ENCODE measurements at places on chromosomes 4 and X. TPM values are rescaled to one million over a fixed set of nuclear protein-coding genes. Genes with fewer than 3 reads are reported as not detected.

The FAM114A1 gene
- total RNA-seq = 0.38 TPM

The CCNB3 gene
- 0.46 TPM for total RNA-seq

The MAGEE2 gene
- total RNA-seq = not detected

The KLB gene
- total RNA-seq = not detected

The RADX gene
- 10.1 TPM for total RNA-seq

The ART3 gene
- 0.60 TPM for total RNA-seq

DNA sequence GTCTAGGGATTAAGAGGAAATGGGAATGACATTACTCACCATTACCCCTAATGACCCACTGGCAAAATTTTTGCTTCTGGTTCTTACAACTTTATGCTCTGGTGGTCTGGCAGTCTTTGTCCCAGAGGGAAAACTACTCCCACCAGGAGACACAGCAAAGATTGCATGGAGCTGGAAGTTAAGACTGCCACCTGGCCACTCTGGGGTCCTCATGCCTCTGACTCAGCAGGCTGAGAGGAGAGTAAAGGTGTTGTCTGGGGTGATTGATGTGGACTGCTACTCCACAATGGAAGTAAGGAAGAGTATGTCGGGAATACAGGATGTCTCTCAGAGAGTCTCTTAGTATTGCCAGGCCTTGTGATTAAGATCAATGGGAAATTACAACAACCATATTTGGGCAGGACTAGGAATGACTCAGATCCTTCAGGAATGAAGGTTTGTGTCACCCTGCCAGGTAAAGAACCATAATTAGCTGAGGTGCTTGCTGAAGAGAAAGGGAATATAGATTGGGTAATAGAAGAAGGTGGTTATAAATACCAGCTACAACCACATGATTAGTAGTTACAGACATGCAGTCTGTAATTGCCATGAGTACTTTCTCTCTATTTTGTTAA lies 215.5 kb downstream of the GPAT3 start:
- H3K4me1 ChIP-seq = no peaks in the 10 kb centered on the region
- no peak overlapping the region for H3K4me3 ChIP-seq
- no peaks in the 10 kb centered on the region for H3K36me3 ChIP-seq
- no peak for DNase-seq

- no peak overlapping the region for H3K4me3 ChIP-seq
- H3K36me3 ChIP-seq = peaks cover 7% of the 10 kb centered on the region
- H3K4me1 ChIP-seq = no peaks in the 10 kb centered on the region
- no peak overlapping the region for H3K27ac ChIP-seq
- DNase-seq = no peak
- no peaks in the 10 kb centered on the region for H3K27me3 ChIP-seq
These were observed 194.3 kb upstream of the PGRMC2 start for GRCh38 chr4:128481752-128482480.

- H3K36me3 ChIP-seq = no peaks in the 10 kb centered on the region
- H3K27me3 ChIP-seq = no peaks in the 10 kb centered on the region
- no peaks in the 10 kb centered on the region for H3K4me1 ChIP-seq
- DNase-seq = no peak
- H3K27ac ChIP-seq = no peak overlapping the region
These were observed 100.5 kb downstream of the NAA11 start for GRCh38 chr4:79225360-79225759.

- no peak overlapping the region for H3K27ac ChIP-seq
- H3K4me3 ChIP-seq = no peak overlapping the region
- H3K27me3 ChIP-seq = no peaks in the 10 kb centered on the region
These were observed 102.8 kb downstream of the INPP4B start for GRCh38 chr4:142743121-142743825.

GRCh38 chr4:82861529-82861928 lies 29.4 kb downstream of the SEC31A start:
- DNase-seq = no peak
- H3K4me3 ChIP-seq = no peak overlapping the region
- H3K27me3 ChIP-seq = no peaks in the 10 kb centered on the region
- H3K36me3 ChIP-seq = peaks cover 22% of the 10 kb centered on the region
- no peak overlapping the region for H3K27ac ChIP-seq
- peaks cover 19% of the 10 kb centered on the region for H3K4me1 ChIP-seq

- H3K27me3 ChIP-seq = peaks cover 20% of the 10 kb centered on the region
- no peaks in the 10 kb centered on the region for H3K4me1 ChIP-seq
- H3K27ac ChIP-seq = no peak overlapping the region
- DNase-seq = no peak
- H3K36me3 ChIP-seq = no peaks in the 10 kb centered on the region
These were observed 4.5 kb downstream of the DOK7 start for GRCh38 chr4:3467601-3468031.

DNA sequence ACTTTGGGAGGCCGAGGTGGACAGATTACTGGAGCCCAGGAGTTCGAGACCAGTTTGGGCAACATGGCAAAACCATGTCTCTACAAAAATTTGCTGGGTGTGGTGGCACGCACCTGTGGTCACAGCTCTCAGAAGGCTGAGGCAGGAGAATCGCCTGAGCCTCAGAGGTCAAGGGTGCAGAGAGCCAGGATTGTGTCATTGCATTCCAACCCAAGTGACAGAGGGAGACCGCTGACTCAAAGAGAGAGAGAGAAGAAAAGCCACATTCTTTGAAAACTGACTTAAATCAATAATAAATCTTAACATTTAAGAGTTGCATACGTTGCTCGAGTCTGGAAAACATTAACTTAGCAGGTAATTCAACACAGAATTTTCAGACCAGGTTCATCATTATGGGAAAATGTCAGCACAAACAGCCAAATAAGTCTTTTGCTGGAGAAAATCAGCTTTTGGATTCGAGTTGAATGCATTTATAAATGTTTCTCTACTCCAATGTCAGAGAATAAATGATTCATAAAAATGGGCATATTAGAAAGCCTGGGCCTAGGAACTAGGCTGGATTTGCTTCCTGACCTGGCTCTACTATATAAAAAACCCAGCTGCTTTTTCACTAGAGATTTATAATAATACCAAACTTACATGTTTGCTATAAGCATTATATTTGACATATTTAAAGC lies 68.3 kb upstream of the RBPJ start:
- no peak overlapping the region for H3K4me3 ChIP-seq
- peaks cover 5% of the 10 kb centered on the region for H3K27me3 ChIP-seq
- no peak overlapping the region for H3K27ac ChIP-seq
- DNase-seq = no peak
- no peaks in the 10 kb centered on the region for H3K4me1 ChIP-seq
- H3K36me3 ChIP-seq = no peaks in the 10 kb centered on the region

- DNase-seq = no peak
- no peak overlapping the region for H3K27ac ChIP-seq
- H3K36me3 ChIP-seq = peaks cover under 1% of the 10 kb centered on the region
- no peaks in the 10 kb centered on the region for H3K4me1 ChIP-seq
- H3K27me3 ChIP-seq = no peaks in the 10 kb centered on the region
- H3K4me3 ChIP-seq = no peak overlapping the region
These were observed 25.0 kb downstream of the NKX1-1 start for GRCh38 chr4:1381181-1381621.

GRCh38 chrX:85004255-85004654 lies 578 bp downstream of the APOOL start:
- H3K4me1 ChIP-seq = peaks cover 13% of the 10 kb centered on the region
- H3K27ac ChIP-seq = peak overlapping the region; percentile 69
- H3K36me3 ChIP-seq = peaks cover 2% of the 10 kb centered on the region
- DNase-seq = no peak
- no peaks in the 10 kb centered on the region for H3K27me3 ChIP-seq

- H3K27ac ChIP-seq = no peak overlapping the region
- no peak for DNase-seq
- H3K4me1 ChIP-seq = peaks cover 4% of the 10 kb centered on the region
- H3K4me3 ChIP-seq = no peak overlapping the region
These were observed 60.0 kb downstream of the MAP7D2 start for GRCh38 chrX:20056704-20057103.

Data from activated naive CD8-positive, alpha-beta T cell treated with anti-CD3 and anti-CD28 coated beads for 36 hours (primary cell).